ENCODE measurements at places on chromosomes 6 and 20.

DNA sequence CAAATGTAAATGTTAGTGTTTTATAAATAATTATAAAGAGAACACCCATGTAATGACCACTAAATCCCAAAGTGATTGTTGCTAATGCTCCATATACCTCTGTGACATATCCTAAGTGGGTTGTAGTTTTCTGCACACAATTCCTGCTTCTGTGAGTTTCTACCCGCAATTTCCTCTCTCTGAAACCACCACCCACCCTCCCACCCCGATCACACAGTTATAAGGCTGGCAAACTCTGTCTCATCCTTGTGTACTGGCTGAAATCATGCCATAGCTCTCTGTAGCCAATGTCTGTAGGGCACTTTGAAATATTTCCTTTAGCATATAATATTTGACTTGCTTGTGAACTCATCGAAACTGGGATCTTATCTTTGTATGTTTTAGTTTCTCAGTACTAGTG is 236.6 kb downstream of the PLCB1 start:
- DNase-seq, result no peak

- peak; percentile 23 for DNase-seq
These were observed 33.4 kb upstream of the SCRT2 start for GRCh38 chr20:708956-709355.

DNA sequence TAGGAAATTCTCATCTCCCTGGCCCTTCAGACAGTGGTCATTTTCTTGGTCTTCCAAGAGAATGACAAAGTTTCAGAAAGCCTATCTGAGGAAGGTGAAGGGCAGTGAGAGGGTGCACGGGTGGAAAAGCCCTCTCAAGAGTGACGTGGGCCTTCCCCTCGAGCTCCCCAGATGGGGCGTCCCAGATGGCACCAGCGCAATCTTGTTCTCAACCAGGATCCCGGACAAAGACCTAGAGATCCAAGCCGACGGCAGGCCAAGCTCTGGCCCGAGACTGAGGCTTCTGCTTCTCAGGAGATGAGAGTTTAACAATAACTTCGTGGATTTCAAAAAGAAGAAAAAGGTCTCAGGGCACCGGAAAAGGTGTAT is 797 bp upstream of the ZNF133 start:
- peak; percentile 58 for DNase-seq

DNA sequence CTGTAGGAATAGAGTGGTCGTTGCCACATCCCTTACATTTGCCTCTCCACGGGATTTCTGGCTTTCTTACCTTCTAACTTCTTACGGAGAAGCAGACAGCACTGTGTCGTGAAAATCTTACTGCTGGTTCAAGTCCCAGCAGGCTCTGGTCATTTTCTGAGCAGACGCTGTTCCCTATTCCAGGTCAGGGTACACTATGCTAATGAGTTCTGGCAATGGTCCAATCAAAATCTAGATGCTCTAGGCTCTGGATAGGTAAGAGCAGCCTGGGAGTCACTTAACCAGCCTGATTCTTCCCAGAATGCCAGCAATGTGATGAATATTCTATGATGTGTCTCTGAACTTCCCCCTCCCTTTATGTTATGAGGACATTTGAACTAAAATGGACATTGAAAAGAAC is at the start of gene GCM1:
GCM1 (minus strand) TSS at position 158 of the 400 bp plus-strand sequence. CDS start 3,209 bp downstream, outside the sequence.
- DNase-seq, result no peak

DNA sequence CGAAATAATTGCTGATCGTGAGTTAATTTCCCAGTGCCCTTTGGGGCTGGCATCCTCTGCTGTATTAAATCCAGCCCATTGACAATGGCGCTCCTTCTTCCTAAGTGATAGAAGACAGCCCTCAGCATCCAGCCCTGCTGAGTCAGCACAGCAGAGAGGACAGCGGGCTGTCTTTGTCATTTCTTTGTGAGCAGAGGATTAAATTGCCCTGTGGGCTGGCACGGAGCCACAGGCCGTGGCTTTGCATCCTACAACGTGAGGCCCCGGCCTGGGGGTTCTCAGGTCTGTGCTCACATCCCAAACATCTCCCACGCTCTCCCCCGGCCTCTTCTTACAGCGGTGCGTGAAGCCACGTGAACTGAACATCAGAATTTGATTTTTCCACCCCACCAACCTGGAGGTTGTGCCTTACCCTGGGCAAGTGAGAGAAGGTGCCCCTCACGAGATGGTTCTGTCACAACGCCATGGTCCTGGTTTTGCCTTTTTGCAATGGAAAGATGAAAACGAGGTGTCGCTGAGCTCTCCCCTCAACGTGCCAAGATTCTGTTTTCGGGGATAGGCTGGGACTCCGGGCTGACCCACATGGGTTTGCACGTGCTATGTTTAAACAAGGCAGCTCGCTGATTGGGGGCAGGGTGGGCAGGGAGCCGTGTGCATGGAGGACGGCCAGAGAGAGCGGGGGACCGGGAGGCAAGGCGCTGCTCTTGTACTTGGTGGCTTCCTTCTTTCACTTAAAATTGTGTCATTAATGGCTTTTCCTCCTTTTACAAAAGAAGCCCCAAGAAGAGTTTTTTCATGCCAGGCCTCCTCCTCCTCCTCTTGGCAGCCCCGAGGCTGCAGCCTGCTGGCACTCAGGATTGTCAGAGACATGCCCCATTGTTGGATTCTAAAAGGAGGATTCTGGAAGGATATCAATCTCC is 19.5 kb downstream of the CDH4 start:
- DNase-seq, result peak; percentile 61

DNA sequence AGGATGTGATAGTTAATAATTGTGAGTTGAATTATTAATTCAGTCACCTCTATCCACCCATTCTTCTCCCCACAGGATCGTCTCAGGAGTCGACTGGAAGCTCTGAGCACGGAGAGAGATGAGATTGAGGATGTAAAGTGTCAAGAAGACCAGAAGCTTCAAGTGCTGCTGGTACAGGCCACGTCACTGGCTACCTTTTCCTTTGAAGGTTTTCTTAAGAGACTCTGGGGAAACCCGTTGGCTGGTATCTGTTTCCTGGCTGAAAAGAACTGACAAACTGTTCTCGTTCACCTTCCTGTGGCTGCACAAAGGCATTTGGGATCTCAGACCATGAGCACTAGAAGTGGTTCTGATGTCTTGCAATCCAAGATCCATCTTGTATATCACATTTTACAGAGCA is 3.8 kb downstream of the TRIM15 start:
- DNase-seq, result no peak

- DNase-seq, result peak; percentile 61
These were observed 6.1 kb upstream of the DLL1 start for GRCh38 chr6:170296746-170297575.

GRCh38 chr6:27771235-27771634 is 141.0 kb downstream of the OR2B2 start:
- DNase-seq, result no peak

DNA sequence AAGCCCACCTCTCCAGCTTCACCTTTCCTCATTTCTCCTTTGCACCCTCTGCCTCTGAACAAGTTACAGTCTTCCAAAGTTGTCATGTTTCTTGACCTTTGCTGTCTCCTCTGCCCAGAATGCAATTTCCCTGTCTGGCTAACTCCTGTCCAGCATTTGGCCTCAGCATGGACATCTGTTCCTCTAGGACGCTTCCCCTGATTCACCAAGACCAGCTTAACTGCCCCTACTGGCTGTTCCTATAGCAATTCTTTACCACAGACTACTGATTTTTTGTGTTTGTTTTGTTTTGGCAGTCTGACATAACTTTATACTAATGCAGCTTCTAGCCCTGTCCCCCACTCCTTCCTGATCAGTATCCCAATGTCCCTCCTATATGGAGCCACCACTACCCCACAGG is 13.4 kb downstream of the GNL1 start:
- no peak for DNase-seq

- DNase-seq, result no peak
These were observed 36.9 kb upstream of the HLA-C start for GRCh38 chr6:31308845-31309175.

GRCh38 chr6:12232821-12233220 is 57.3 kb upstream of the EDN1 start:
- no peak for DNase-seq

DNA sequence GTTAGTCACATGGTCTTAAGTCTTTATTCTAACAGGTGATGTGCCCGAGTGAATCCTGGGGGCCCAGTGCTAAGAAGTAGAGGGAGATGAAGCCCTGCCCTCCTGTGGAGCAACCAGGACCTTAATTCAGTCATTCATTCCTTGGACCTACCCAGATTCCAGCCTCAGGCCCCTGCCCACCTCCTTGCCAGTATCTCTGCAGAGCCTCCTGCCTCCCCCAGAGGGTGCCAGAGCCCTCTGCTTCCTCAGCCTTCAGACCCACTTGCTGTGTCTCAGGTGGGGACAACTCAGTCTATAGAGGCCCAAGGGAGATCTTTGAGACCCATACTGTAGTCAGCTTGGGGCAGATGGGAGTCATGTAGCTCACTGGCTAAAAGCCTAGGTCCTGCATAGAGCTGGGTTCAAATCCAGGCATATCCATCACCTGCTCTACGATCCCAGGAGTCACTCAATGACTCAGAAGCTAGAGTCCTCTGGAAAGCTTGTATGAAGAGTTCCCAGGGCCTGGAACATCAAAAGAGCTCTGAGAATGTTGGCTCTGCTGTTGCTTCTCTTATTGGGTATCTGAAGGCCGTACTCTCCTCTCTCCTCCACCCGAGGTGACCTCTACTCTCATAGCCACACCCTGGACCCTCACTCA is 3.9 kb upstream of the SIGLEC1 start:
- DNase-seq, result peak; percentile 80

GRCh38 chr6:161393839-161394364 is 120.0 kb upstream of the AGPAT4 start:
- DNase-seq, result peak; percentile 90

DNA sequence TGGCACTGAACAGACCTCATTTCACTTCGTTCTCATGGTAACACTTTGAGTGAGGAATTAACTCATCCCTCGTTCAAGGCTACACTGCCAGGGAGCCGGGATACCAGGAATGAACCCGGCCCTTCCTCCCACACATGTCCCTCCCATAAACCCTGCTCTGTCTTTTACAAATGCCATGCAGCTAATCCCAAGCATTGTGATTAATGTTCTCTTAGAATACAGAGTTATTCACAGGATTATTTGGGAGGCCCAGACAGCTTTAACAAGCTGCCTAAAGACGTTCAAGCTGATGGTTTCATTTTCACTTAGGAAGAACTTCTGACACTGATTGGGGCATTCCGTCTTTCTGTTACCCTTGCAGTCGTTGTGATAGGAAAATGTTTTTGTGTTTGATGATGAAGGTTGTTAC is 42.5 kb upstream of the CD83 start:
- DNase-seq, result no peak

GRCh38 chr20:36663031-36663430 is 17.0 kb upstream of the SLA2 start:
- no peak for DNase-seq

DNA sequence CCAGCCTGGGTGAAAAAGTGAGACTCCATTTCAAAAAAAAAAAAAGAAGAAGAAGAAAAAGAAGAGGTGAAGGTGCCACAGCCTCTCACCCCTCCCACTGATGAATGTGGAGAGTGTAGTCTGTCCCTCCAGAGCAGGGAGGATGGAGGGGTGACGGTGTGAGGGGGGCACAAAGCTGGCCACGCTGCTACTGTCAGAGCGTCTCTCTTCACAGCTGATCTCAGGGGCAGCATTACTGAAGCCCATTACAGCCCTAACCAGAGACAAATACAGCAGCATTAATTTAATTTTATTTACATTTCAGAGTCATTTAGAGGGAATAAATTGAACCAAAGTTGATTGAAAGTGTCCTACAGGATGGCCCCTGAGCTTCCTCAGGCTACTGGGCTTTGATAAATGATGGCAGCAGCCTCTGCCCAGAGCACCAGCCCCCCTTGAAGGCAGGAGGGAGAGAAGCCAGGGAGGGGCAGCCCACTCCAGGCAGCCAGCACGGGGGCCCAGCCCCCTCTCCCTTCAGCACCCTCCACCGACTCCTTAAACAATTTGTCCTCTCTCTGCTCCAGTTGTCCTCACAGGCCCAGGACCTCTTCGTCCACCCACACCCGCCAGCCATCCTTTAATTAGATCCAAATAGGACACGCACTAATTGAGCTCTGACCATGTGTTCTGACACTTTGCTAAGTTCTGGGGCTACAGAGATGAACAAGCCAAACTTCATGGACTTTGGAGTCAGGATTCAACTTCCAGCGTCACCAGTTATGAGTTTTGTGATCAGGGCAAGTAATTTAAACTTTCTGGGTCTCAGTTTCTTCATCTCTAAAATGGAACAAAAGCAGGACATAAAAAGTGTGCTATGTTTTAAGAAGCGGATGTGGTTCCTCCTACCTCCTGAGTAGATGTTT is 18.6 kb upstream of the ZFAND3 start:
- DNase-seq, result no peak

GRCh38 chr6:47353871-47354270 is 44.2 kb upstream of the TNFRSF21 start:
- no peak for DNase-seq

GRCh38 chr20:61701401-61701800 is 364.3 kb downstream of the TAF4 start:
- DNase-seq, result peak; percentile 68

- DNase-seq, result peak; percentile 43
These were observed 77.3 kb downstream of the TCP11 start for GRCh38 chr6:35063701-35064280.

DNA sequence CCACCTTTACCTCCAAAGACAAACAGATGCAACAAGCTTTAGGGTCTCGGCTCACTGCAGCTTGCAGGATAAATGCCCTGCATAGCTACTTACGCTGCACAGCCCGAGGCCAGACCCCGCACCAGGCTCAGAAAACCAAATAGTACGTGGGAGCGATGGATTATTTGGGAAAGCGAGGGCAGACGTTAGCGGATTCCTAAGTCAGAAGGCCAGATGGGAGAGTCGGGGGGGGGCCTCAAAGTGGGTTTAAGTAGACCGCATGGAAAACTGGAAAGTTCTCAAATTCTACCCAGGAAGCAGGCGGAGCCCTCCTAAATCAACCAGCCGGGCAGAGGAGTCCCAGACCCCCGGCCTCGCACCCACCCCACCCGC is 382 bp downstream of the SFT2D1 start:
- no peak for DNase-seq

- no peak for DNase-seq
These were observed 3.2 kb downstream of the ZMYND8 start for GRCh38 chr20:47353239-47353691.

DNA sequence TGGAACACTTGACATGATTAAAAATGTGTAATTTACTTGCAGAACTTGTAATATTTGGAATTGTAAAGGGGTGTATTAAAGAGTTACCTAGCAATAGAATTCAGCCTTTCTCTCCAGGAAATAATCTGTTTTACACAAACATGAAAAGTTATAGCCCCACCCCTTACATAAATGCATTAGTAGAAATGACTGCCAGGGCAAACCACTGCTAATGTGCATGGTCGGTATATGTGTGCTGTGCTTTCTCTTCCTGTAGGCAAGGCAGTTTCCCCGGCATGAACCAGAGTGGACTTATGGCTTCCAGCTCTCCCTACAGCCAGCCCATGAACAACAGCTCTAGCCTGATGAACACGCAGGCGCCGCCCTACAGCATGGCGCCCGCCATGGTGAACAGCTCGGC is 156.5 kb downstream of the TMEM242 start:
- no peak for DNase-seq

DNA sequence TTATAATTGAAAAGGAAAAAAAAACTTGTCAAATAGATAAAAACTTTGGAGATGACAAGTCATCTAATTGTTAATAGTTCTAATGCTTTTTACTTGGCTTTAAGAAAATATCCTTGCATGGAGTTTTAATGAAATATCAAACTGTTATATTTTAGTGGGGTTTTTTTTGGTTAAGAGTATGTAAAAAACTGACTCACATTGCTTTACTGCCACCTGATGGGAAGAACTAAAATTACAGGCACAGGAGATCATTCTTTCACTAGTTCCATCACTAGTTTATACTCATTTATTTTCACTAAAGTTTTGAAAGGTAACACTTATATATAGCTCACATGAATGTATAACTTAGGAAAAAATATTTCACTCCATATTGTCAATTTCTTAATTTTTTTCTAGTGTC is 309.1 kb downstream of the LMBRD1 start:
- DNase-seq, result no peak

GRCh38 chr20:39874049-39874893 is 814.8 kb downstream of the MAFB start:
- peak; percentile 66 for DNase-seq

Measured in osteoblast (primary cell).